ENCODE measurements at places on chromosomes 7 and 10. TPM values are rescaled to one million over a fixed set of nuclear protein-coding genes. Genes with fewer than 3 reads are reported as not detected.
A peak's percentile ranks its signal among the peaks of the same experiment; 100 is the strongest.

ATXN7L1 gene
- 13.8 TPM for total RNA-seq

HOXA6 gene
- not detected for total RNA-seq

CALML3 gene
- total RNA-seq = not detected

OR6V1 gene
- not detected for total RNA-seq

OR2A42 gene
- total RNA-seq = not detected

CTTNBP2 gene
- total RNA-seq = 3.9 TPM

NACAD gene
- total RNA-seq = 5.5 TPM

WDFY4 gene
- not detected for total RNA-seq

TLX1 gene
- total RNA-seq = not detected

DRGX gene
- not detected for total RNA-seq

GRCh38 chr10:2839081-2839725, 228.1 kb upstream of the PFKP start:
- peak; percentile 5 for DNase-seq

DNA sequence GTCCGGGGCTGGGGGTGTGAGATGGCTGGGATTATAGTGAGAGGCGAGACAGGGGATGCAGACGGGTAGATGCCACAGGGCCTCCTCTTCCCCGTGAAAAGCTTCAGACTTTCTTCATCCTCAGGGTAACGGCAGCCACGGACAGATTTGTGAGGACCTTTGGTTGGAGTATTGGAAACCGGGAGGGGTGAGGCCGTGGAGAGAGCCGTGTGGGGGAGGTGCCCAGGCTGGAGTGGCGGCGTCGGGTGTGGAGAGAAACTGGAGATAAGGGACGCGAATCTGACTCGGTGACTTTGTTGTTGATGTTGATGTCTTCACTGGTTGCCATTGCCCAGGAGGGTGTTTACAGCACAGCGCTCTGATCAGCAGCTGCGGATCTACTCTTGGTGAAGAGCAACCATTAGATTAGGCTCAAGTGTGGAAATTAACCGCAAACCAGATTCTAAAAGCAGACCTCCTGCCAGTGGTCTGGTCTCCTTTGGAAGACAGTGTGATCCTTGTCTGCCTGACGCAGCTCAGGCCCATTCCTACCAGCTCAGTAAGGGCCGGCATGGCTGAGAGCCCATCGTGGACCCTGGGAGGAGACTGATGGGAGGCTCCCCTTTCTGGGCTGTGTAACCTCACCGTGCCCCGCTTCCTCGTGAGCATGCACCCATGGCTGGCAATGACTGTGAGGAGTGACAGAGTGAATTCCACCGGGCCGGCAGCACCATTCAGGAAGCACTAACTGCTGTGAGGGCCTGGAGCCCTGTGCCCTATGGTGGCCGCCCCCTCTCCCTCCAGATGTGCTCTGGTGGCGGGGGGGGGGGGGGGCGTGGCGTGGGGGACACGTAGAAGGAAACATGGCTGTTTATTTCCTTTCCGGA, 90.3 kb downstream of the INPP5A start:
- DNase-seq = peak; percentile 37

GRCh38 chr7:114916261-114916892, 5.5 kb upstream of the MDFIC start:
- no peak for DNase-seq

DNA sequence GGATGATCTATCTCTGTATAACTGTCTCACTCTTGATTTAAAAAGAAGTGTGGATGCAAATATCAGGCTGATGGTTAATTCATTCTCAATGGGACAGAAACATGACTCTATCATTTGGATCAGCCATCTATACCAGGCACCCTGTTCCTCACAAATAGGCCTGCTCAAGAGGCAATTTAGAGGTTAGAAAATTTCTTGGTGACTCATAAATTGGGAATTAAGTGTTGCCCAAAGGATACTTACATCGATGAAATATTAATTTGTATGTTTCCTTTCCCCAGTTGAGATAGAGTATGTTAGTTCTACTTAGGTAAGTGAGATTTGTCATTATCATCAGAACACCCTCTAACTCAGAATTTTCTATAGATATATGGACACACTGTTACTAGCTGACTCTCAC, 57.7 kb downstream of the PRSS58 start:
- DNase-seq = no peak

DNA sequence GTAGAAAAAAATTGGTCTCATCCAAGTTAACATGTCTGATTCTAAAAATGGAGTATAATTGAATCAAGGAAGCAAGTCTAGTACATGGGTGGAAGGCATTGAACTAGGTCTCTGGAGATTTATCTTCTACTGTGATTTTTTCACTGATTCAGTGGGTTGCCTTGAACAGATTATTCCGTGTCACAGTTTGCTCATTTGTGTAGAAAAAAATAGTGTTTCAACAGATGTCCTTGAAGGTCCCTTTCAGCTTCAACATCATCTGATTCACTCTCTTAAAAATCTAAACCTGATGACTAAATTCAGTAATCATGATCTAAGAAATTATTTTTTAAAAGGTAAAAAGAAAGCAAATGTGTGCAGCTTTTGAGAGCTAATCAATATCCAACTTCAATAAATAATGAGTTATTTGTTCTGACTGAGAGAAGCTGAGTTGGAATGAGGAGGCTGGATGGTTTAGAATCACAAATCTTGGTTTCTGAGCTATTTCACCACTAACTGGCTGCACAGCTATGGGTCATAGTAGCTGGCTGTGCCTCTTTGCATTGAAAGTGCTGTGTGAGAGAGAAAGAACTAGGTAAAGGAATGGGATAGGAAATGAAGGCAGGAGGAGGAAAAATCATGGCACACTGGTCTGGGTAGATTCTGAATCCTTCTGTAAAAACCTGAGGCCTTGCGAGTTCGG, 221.5 kb upstream of the MDFIC start:
- no peak for DNase-seq

DNA sequence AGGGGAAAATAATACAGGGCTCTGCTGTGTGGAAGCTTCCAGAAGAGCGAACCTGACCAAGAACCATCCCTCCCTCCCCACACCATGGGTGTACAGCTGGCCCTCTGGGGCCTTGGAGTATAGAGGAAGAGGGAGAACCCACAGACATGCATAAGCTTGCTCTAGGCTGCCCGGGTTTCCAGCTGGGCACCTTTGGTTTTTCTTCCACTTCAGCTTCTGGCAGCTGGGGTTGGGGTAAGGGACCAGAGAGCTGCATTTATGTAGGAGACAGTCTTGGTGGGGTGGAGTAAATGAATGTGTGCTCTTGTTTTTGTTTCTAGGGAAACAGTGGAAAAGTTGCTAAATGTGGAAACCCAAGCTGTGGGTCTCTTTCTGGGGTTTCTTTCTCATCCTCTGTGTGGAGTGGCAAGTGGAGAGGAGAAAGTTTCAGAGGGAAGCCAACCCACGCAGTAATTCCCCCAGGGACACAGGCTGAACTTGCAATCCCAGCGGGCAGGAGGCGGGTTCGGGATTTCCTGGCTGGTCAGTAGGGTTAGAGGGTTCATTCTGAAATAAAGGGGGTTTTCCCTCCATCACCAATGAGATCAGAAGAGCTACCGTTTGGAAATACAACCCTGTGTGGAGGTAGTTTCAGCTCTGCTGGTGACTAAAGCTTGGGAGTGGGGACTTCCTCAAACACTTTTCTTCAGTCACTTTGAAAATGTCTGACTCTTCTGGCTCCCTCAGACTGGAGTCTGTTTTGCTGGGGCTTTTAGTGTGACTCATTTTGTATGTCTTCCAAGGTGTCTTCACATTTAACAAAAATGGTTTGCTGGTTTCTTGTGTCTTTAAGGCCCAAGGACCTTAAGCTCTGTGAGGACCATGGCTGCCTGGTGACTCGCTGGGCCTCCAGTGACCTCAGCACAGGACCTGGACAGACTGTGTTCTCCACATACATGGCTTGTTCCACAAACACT, 22.2 kb upstream of the SRGN start:
- DNase-seq = peak; percentile 89

- DNase-seq = no peak
Measured at GRCh38 chr10:86295791-86296190, 70.8 kb downstream of the GRID1 start.

- peak; percentile 86 for DNase-seq
Measured at GRCh38 chr10:24718031-24718855, 5.4 kb downstream of the ARHGAP21 start.

GRCh38 chr10:47044741-47045140, 133.5 kb downstream of the PTPN20 start:
- DNase-seq = peak; percentile 42

DNA sequence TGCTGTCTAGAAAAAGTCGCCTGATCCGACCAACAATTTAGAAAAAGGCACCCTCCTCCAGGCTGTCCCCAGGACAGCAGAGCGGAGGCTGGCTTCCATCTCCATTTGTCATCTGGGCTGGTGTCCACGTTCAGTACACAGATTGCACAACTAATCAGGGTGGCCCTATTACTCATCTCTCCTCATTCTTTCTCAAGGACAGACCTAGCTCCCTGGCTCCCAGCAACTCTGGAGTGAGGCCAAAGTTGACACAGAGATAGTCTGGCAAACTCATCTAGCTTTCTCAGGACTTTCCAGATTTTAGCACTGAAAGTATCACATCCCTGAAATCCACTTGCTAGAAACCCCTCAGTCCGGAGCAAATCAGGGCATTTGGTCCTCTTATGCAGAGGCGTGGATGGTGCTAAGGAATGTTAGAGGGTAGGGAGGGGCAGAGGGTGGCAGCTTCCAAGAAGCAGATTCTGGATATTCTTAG, 75.1 kb downstream of the DNAH11 start:
- peak; percentile 91 for DNase-seq

DNA sequence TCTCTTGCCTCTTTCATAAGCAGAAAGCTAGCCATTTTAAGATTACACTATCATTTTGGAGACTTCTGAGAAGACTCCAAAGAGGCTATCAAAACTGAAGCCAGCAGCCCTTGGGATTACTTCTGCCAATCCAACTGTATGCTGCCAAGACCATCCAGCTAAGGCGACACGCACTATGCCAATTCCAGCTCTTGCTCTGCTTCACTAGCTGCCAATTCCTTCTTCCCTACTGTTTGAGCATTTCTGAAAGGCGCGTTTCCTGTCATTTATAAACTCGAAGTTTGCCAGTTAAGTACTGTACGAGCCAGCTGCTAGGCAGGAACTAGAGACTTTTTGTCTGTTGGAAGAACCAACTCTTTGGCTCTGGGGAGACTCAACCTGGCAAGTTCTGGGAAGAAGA, 36.5 kb downstream of the MALSU1 start:
- peak; percentile 33 for DNase-seq

DNA sequence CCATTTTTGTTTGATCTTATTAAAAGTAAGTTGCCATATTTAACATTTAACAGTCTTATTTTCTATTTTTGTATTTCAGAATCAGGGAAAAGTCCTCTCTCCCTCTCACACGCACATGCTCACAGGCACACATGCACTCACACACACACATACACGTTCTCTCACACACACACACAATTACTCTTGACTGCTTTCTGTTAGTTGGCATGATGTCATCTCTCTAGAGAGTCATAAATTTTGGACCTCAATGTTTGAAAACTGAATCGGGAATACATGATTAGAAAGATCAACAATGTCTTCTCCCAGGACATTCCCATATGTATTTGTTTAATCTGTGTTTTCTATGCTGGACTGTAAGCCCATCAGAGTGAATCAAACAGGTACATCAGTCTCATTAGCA, 165.7 kb upstream of the AHR start:
- peak; percentile 43 for DNase-seq

- DNase-seq = peak; percentile 4
Measured at GRCh38 chr7:78164459-78164858, 365.9 kb downstream of the PHTF2 start.

DNA sequence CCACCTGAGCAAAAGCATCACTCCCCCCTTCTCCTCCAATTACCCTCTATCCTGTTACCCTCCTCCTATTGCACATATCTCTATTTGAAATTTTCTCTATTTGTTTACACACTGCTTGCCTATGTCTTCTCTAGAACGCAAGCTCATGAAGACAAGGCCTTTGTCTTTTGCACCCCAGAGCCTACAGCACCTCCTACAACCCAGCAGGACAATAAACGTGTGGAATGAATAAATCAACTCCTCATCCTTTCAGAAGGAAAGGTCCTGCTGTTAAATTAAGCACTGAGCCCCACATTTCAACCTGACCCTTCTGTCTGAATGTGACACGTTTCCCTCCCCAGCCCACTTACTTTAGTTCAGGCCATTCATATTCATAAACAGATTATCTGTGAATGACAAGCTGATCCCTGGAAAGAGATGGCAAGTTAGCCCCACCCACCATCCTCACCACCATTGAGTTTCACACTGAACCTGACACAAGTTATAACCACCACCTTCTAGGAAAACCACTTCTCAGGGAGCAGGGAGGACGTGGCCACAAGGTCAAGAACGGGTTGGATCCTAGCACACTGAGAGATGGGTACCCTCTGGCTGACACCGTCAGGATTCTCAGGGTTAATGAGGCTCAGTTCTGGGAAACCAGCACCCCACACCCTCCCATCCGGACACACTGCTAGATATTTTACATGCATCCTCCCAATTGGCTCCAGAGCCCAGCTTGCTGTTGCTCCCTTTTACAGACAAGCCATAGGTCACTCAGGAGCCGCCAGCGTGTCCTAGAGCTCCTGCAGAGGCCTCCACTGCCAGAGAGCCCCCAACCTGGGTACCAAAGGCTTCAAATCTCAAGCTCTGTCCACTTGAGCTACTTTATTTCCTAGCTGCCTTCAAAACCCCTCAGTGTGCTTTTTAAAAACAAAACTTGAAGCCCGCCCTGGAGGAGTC, 934 bp downstream of the PRTFDC1 start:
- DNase-seq = peak; percentile 43

DNA sequence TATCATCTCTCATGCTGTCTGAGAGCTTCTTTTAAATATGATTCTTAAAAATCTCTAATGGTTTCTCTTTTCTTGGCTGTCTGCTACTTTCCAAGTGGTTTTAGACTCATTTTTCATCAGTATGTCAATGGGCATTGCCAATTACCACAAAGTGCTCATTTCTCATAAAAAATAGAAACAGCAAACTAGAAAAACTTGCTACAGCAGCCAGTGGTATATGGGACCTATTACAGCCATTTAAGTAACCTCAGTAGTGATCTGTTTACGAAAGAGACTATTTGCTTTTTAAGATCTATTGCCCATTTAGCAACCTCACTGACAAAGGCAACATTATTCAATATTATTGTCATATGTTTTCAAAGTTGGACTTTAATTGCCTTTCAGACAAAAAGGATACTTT, 207.1 kb upstream of the RHOBTB1 start:
- DNase-seq = no peak

GRCh38 chr10:75512203-75512933, 80.9 kb downstream of the LRMDA start:
- DNase-seq = peak; percentile 51

- DNase-seq = peak; percentile 11
Measured at GRCh38 chr7:140230861-140231770, 54.3 kb upstream of the KDM7A start.

GRCh38 chr10:19728376-19728775, 87.9 kb upstream of the PLXDC2 start:
- no peak for DNase-seq

- no peak for DNase-seq
Measured at GRCh38 chr10:132499367-132499685, 38.3 kb upstream of the INPP5A start.

DNA sequence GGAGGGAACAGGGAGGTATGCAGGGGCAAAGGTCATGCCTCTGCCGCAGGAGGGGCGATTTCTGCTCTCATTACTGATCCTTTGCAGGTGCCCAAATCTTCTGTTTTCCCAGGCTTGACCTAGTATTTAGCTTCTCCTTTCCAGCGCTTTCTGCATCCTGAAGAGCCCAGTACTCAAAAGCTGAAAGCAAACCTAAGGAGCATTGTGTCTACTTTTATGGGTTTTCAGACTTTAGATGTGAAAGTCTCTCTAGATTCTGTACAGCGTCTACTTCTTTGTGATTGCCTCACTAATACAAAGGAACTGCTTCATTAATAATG, 560 bp downstream of the GBF1 start:
- no peak for DNase-seq

- DNase-seq = peak; percentile 91
Measured at GRCh38 chr7:22387583-22387982, 30.6 kb upstream of the RAPGEF5 start.
